Fibroblast of upper back skin (primary cell): ENCODE measurements at places on chromosomes 13 and 19.

DNA sequence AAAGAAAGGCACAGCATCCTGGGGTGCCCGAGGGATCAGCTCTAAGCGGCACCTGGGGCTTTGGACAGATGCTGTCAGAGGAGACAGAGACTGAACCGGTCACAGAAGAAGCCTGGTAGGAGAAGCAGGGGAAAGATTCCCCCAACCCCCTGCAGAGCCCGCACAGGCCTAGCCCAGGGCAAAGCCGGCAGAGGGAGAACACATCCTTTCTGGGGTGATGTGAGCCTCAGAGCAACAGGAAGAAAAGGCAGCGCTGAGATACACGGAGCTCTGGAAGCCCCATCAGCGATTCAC, 101.2 kb downstream of the CRYL1 start:
- DNase-seq: no peak

GRCh38 chr13:25733696-25734435, 317.9 kb downstream of the SHISA2 start:
- no peak for DNase-seq

DNA sequence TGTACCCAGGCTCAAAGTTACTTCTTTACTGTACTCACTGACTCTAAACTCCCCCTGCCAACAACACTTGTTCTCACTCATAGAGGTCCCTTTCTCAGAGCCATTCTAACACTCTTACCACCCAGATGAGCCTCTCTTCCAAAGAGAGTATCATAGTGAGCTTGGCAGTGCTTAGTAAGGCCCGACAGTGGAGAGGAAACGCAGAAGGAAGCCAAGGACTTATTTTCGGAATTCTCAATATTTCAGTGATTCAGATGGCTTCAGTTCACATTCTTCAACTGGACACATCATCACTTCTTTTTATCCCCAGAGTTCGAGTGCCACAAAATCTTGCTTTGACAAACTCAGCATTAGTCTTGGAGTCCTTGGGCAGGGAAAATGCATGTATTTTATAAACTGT, 285.9 kb downstream of the DNAJC15 start:
- peak; percentile 45 for DNase-seq

- DNase-seq: peak; percentile 74
Measured at GRCh38 chr13:44974056-44974793, 15.0 kb downstream of the NUFIP1 start.

DNA sequence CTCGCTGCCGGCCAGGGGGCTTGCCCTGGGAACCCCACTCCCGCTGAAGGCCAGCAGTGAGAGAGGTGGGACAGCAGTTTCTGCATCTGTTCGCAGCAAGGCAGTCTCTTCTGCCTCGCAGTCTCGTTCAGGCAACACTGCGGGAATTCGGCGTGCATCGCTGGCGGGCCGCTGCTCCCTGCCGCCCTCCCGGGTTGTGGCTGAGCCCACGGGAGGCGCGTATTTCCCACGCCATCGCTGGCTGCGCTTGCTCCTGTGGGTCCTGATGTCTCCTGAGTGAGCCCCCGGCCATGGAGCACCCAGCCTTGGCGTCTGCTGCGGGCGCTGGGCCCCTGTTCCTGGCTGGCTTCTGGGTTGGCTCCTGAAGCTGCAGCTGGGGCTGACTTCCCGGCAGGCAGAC, 227.9 kb downstream of the TEX29 start:
- DNase-seq: no peak

GRCh38 chr19:15684828-15685227, 11.9 kb downstream of the CYP4F12 start:
- DNase-seq: no peak

DNA sequence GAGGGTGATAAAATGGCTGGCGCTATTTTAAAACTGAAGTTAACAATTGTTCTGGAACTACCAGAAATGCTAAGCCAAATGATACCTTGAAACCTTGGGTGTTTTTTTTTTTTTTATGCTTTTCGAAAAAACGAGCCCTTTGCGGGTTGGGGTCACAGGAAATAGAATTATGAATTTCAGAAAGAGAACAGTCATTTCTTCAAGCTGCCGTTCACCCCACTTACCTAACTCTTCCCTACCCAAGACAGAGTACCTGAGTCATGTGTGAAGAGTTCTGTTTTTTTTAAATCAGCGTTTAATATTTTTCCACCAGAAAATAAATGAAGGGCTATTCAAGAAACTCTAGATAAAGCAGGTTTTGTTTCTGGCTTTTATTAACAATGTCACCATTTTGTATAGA, 35.3 kb downstream of the KLF2 start:
- no peak for DNase-seq
